ENCODE measurements at places on chromosomes 16 and 17. TPM values are rescaled to one million over a fixed set of nuclear protein-coding genes. Genes with fewer than 3 reads are reported as not detected.
A peak's percentile ranks its signal among the peaks of the same experiment; 100 is the strongest.

The SLC25A10 gene
- total RNA-seq, result 15.0 TPM

GRCh38 chr17:28661635-28662526, at the start of the genes SDF2 and SUPT6H:
Gene SDF2 (minus strand): TSS chr17:28661906. CDS start chr17:28661876, 30 bp downstream.
Gene SUPT6H (plus strand): TSS chr17:28662205. CDS start chr17:28673402, 11,197 bp downstream.
- DNase-seq, result peak; percentile 96

The MYH13 gene
- not detected for total RNA-seq

DNA sequence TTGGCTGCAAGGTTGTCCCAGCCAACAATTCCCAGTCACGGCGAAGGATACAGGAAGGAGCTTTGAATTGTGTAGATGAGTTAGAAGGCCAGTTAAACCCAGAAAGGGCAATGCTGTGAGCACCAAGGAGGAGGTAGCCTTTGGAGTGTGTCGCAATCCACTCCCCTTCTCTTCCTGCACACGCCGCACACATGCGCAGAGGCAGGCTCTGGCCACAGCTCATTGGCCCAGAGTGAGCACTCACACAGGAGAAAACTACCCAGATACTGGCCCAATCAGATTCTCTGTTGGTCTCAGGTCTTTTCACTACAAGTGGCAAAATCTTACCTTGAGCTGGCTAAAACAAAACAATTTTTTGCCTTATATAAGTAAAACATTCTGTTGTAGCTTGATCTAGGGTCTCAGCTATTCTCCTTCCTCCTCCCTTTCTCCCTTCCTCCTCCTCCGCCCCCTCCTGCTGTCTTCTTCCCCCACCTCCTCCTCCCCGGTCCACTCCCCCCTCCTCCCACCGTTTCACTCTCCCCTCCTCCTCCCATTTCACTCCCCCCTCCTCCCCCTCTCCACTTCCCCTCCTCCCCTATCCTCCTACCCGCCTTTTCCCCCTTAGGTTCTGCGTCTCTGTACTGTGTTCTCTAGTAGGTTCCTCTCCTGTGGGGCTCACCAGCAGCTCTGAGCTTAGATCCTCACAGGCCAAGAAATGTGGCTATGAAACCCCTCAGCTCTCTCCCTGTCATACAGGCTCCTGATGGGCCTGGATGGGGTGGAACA, 344.9 kb downstream of the CPPED1 start:
- DNase-seq, result no peak

GRCh38 chr16:84379709-84380362, 11.5 kb downstream of the ATP2C2 start:
- no peak for DNase-seq

The TRIM47 gene
- total RNA-seq, result 16.4 TPM

GRCh38 chr16:51881731-51882130, 665.2 kb downstream of the TOX3 start:
- DNase-seq, result no peak

DNA sequence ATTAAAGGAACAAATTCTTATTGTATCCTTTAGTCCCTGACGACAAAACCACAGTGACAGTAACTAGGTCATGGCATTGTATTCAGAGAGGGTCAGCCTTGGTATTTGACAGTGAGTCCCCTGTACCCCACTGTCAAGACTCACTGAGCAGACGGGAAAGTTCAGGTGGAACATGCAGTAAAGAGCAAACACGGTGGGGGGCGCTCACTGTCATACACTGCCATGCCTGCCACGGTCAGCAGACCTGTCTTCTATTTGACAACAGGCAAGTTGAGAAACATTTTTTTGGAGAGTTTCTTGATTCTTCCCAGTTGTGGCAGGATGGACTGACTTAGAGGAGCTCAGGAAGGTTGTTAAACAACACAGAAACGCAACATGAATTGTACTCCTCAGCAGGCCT, 681.6 kb downstream of the KCNJ18 start:
- peak; percentile 71 for DNase-seq

The GALR2 gene
- total RNA-seq, result not detected

- DNase-seq, result no peak
Observed at GRCh38 chr16:88494335-88495154, 41.5 kb downstream of the ZFPM1 start.

DNA sequence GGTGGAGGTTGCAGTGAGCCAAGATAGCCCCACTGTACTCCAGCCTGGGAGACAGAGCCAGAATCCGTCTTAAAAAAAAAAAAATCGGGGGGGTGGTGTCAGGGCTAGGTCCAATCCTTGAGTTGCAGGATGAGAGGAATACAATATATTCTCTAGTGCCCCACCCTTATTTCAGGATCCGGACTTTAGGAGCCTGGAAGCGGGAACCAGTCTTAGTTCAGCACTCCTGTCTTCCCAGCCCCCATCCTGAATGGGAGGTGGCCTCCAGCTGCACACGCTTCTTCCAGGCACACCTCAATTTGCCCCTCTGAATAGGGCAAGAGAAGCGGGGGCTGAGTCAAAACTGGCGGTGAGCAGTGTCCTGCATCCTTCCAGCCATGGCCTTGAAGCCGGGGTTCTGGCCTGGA, 1.6 kb downstream of the FHOD1 start:
- DNase-seq, result no peak

GRCh38 chr17:49640556-49640955, 37.3 kb downstream of the SPOP start:
- DNase-seq, result no peak

The SYCE1L gene
- not detected for total RNA-seq

GRCh38 chr17:58325289-58325726, 3.3 kb downstream of the TSPOAP1 start:
- peak; percentile 75 for DNase-seq

The TP53TG3B gene
- not detected for total RNA-seq

DNA sequence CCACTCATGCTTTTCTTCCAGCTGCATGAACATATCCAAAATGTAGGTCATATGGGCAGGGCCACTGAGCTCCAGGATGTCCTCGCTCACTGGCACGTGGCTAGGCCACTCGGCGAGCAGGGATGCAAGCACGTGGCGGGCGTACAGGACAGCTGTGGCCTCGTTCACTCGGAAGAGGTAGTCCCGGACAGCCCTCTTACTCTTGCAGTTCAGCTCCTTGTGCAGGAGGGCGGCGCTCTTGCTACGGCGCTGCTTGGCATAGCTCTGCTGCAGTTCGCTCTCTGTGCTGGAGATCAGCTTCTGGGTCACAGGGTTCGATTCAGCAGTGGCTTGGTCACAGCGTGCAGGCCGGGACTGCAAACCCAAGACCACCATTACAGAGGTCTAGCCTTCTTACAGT, 53.1 kb upstream of the ATP2A3 start:
- peak; percentile 68 for DNase-seq

DNA sequence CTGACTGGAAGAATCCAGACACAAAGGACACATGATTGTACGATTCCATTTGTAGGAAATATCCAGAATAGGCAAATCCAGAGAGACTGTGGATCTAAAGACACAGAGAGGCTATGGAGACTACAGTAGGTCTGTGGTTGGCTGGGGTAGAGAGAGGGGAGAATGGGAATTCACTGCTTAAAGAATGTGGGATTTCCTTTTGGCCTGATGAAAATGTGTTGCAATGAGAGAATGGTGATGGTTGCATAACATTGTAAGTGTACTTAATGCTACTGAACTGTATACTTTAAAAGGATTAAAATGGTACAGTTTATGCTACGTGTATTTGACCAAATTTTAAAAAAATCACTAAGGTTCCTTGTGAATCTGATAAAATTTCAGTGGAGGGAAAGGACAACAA, 62.1 kb downstream of the GPRC5B start:
- DNase-seq, result no peak

The TMEM220 gene
- not detected for total RNA-seq

- no peak for DNase-seq
Observed at GRCh38 chr17:19263641-19264051, 26.5 kb downstream of the EPN2 start.

The PIGW gene
- total RNA-seq, result 6.7 TPM

GRCh38 chr16:16131204-16131603, 92.1 kb downstream of the ABCC6 start:
- no peak for DNase-seq

GRCh38 chr17:54172096-54172984, 349.6 kb downstream of the KIF2B start:
- DNase-seq, result peak; percentile 68

DNA sequence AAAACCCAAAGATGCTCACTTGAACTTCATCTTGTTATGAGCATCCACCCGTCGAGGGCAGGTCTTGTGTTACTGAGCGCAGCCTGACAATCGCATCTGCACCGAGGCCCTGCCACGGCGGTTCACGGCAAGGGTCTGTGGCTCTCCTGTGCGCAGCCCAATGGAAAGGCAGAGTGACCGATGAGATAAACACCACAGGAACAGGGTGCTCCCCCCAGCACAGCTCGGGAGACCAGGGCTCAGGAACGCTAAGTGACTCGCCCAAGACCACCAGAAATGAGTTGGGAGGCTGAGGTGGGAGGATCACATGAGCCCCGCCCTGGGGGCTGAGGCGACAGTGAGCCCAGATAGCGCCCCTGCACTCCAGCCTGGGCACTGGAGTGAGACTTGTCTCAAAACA, 134.7 kb downstream of the ANKRD11 start:
- no peak for DNase-seq

DNA sequence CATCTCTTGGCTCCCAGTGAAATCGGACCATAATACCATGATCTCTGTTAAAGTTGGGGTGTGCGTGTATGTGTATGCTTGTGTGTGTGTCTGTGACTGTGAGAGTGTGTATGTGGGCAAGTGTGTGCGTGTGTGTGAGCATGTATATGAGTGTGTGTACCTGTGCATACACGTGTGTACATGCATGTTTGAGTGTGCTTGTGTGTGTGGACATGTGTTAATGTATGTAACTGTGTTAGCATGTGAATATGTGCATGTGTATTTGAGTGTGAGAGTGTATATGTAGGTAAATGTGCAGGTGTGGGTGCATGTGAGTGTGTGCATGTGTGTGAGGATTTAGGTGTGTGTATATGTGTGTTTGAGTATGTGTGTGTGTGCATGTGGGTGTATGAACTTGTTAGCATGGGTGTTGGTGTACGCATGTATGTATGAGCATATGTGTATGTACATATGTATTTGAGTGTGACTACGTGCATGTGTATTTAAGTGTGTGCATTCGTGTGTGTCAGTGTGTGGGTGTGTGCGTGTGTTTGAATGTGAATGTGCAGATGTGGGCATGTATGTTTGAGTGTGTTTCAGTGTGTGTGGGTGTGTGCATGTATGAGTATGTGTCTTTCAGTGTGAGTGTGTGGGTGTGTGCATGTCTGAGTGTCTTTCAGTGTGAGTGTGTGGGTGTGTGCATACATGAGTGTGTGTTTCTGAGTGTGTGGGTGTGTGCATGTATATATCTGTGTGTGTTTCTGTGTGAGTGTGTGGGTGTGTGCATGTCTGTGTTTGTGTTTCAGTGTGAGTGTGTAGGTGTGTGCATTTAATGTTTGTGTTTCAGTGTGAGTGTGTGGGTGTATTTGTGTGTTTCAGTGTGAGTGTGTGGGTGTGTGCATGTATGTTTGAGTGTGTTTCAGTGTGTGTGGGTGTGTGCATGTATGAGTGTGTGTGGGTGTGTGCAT, 183.2 kb downstream of the SOX9 start:
- DNase-seq, result no peak

The KRT12 gene
- total RNA-seq, result not detected

- no peak for DNase-seq
Observed at GRCh38 chr17:81586096-81586495, 33.9 kb upstream of the FAAP100 start.

DNA sequence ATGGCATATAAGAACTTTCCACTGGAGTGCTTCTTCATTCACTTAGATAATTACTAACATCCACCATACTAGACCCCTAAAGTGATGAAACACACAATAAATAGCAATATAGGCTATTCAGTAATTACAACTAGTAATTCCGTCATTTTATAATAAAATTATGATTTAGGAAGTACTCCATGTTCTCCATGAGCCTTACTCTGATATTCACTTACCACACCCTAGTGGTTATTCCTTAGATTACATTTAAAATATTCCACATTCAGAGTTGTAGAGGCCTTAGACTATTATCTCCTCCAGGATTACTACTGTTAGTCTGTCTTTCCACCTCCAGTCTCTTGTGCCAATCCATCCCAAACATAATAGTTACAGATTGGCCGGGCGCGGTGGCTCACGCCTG, 62.4 kb downstream of the STH start:
- DNase-seq, result no peak

DNA sequence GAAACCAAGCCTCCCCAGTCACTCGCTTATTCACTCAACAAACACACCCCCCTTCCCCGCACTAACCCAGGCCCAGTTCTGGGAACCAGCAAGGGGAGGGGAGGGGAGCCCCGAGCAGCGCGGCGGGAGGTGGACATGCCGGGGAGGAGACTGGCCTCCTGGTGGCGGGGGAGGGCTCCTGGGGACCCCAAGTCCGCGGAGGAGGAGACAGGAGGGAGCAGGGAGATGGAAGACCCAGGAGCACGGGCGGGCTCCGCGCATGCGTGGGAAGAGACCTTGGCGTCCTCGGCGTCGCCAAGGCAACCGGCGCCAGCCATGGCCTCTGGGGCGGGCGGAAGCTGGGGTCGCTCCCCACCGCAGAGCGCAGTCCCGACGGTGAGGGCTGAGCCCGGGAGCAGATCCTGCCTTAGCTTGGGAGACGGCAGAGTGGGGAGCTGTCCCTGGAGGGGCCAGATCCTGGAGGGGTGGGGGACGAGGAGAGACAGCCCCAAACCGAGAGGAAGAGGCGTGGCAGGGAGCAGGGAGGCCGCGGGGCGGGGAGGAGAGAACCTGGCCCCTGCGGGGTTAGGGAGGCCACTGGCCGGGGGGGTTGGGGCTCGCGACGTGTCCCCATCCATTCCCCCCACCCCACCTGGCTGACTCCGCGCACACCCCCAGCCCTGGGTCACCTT, at the start of gene PRR29:
Gene PRR29, plus strand, starts transcription at position 302 of the 671 bp plus-strand sequence. Its CDS starts 14 bp downstream, at position 316.
- DNase-seq, result peak; percentile 81

The ACE gene
- 6.7 TPM for total RNA-seq

DNA sequence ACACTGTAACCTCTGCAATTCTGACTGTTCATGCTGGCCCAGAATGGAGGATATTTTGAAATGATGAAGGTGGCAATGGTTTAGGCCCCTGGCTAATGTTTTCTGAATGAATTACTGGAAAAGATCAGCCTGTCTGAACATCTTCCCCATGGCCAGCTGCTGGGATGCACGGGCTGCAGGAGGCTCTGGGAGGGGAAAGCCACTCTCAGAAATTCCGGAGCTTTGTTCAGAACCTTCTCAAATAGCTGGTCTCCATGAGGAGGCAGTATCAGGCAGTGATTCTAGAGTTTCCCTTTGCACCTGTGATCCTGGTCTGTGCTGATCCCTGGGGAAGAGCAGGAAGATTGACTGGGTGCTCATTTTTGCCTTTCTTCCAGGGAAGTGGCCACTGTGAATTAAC, 5.0 kb downstream of the SLC6A2 start:
- DNase-seq, result no peak

Measured in Karpas-422 (cell line).